Omental fat pad (tissue), 4 donors: ENCODE measurements at places on chromosomes 6 and 20. TPM values are rescaled to one million over a fixed set of nuclear protein-coding genes. Genes with fewer than 3 reads are reported as not detected.

The CALHM4 gene
- total RNA-seq, result not detected

The GRM4 gene
- total RNA-seq, result 0.60 TPM

The TREM2 gene
- 6.8 TPM for total RNA-seq

The SLC22A7 gene
- total RNA-seq, result not detected

The MAFB gene
- 83.4 TPM for total RNA-seq

The BANF2 gene
- total RNA-seq, result not detected

DNA sequence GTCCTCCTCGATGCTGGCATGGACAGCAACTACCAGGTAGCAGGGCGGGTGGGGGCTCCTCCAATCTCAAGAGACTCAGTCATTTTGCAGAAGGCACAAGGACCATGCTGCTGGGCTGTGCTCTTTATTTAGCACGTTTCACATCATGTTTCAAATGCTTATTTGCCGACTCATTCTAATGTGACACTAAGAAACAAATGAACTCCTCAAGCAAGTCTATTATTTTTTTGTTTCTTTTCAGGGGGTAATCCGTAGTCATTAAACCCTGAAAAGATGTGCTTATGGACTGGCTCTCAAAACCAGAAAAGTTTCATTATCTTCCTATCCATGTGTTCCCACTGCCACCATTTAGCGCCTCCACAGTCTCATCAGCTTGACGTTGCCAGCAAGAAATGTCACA, 92.9 kb downstream of the ANKS1A start:
- DNase-seq, result no peak

DNA sequence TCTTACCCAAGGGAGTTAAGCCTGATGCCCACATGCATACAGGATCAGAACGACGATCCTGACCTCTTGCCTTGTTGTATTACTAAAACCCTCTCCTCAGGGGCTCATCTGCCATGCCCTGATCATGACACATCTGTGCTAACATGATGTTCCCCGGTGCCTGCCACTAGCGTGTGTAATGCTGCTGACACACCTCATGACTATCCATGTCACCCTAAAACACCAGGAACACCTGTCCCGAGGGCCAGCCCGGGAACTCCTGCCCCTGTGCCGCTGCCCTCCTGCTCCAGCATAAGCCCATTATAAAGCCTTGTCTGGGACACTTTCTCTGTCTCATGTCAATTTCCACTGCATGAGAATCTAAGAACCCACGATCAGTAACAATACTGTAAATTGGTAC, 7.6 kb downstream of the SERPINB6 start:
- no peak for DNase-seq

DNA sequence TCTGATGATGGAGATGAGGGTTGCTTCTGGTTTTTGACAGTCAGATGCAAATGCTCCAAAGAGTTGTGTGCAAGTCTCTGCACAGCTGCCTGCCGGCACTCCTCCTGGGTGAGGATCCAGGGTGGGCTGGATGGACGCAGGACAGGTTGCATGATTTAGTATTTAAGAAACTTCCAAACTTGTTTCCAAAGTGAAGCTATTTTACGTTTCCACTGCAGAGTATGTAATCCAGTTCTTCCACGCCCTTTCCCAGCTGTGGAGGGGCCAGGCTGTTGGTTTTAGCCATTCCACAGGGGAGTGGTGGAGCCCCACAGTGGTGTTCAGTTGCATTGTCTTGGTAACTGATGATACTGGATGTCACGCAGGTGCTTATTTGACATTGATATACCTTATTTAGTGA, 157.3 kb downstream of the THBS2 start:
- DNase-seq, result no peak

DNA sequence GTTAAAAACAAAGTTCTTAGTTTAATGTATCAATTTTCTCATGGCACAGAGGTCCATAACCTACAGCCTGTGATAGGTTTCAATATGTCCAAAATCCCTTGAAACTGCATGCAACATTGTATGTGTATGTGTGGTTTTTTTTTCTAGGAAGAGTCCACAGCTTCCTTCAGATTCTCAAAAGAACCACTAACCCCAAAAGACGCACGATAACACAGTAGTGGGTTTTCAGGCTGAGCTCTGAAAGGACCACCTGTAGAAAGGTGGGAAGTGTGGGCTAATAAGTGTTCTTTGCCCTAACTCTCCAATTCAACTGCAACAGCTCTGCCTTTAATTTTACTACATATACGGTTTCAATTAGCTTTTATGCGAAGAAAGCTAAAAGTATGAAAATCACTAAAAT, 11.5 kb upstream of the KATNA1 start:
- DNase-seq, result no peak

GRCh38 chr6:89985751-89986493, 91.7 kb downstream of the GJA10 start:
- no peak for DNase-seq

GRCh38 chr6:81241126-81242041, 511.1 kb downstream of the TENT5A start:
- no peak for DNase-seq

DNA sequence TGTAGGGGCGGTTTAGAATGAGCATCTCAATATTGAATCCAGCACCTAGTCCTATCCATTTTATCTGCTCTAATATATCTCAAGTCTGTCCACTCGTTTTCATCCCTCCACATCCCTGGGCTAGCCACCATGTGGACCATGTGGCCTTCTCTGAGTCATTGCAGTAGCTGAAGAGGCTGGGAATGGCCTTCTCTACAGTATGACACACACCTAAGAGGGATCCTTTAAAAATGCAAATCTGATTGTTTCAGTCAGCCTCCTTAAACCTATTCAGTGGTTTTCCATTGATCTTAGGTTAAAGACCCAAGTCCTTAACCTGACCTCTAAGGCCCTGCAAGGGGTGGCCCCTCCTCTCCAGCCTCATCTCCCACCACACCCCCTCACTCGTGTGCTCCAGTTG, 9.4 kb downstream of the RING1 start:
- DNase-seq, result no peak

DNA sequence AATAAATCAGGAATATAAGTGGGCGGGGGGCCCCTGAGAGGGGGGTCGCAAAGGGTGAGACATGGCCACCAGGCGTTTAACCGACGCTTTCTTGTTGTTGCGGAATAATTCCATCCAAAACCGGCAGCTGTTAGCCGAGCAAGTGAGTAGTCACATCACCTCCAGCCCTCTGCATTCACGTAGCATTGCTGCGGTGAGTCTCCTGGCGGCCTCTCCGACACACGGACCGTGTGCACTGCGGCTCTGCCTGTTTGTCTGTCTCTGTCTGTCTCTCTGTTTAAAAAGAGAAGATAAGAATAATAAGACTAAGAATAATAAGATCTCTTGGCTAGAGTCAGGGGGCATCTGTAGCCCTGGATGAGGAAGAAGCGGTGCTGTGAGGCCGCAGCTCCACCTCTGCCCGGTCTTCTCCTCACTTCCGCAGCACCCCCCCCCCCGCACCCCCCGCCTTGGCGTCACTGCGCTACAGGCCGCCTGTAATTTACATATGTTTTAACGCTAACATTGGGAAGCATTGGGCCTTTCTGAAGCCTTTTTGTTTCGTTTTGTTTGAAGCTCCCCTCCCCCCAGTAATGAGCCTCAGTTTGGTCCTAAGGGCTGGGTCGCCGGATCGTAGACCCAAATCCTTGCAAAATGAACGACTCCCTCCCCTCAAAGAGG, 993 bp downstream of the STX16 start:
- no peak for DNase-seq

DNA sequence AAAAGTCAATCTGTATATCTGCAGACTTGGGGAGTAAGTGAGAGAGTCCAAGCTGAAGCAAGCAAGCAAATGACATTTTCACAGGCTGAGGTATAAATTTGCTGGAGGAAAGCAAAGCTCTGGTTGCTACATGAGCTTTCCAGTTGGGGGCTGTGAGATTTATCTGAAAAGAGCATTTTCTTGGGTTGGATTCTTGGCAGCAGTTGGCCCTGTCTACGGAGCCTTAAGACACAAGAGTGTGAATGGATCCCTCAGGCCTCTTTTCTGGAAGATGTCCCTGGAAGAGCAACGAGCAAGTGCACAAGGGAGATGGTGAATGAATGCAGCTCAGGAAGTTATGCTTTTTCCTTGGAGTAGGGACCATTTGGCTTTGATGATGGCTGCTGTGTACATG, 30.8 kb downstream of the ISM1 start:
- DNase-seq, result no peak

GRCh38 chr6:36327226-36327918, 9.3 kb downstream of the BNIP5 start:
- DNase-seq, result no peak

DNA sequence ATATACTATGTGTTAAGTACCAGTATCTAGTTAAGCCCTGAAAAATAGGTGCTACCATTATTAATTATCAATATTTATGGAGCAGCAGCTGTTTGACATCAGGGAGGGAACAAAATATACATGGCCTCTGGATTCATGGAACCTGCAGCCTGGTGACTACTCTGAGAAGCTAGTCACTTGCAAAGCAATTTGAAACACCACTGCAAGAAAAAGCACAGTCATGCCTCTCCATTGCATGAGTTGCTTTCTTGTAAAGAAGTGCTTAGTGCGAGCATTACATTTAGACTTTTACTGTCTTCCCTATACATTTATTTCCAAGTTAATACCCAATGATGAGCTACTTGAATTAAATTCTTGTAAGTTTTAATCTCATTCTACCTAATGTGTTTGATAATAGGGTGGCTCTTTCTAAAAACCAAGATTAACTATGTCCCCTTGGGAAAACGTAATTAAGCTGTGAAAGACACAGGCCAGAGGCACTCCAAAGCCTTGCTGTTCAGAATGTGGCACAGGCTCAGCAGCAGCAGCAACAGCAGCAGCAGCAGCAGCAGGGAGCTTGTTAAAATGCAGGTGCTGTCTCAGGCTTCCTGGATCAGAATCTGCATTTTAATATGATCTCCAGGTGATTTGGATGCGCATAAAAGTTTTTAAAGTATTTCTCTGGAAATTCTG, 83.6 kb downstream of the PFDN4 start:
- DNase-seq, result no peak

DNA sequence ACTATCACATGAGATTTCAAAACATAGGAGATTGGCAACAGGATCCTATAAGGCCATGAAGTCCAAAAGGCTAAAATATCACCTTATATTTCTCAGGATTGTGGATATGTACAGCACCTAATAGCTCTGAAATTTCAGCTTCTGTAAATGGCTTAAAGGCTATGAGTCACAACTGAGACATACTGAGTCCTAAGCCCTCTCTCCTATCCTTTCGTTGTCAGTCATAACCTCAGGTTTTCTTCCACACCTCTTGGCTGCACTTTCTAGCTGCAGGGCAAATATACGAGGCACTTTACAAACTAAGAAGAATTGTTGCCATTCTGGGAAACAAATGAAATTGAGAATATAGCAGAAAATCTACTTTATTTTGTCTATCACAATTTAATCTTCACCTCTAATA, 969.9 kb upstream of the EPHA7 start:
- no peak for DNase-seq

GRCh38 chr6:62746968-62747367, 460.9 kb upstream of the KHDRBS2 start:
- no peak for DNase-seq

DNA sequence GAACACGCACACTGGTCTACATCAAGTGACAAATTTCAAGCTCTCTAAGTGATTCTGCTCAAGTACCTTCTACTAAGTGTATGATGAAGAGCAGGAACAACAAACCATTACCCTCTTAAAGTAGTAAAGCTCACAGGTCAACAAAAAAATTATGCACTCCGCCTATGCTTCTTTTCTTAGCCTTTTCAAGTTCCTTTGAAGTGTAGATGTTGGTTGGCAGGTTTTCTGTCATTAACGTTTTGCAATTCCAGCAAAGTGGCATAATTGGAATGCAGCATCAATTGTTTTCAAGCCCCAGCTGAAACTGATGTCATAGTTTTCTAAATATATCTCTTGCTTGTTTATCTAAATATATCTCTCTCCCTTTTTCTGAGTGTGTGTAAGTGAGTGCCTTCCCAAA, 396.9 kb upstream of the EYS start:
- no peak for DNase-seq

- DNase-seq, result no peak
These were observed 251.4 kb downstream of the PRL start for GRCh38 chr6:22045261-22045912.

GRCh38 chr6:139473231-139473701, 98.8 kb upstream of the CITED2 start:
- DNase-seq, result peak; percentile 38

DNA sequence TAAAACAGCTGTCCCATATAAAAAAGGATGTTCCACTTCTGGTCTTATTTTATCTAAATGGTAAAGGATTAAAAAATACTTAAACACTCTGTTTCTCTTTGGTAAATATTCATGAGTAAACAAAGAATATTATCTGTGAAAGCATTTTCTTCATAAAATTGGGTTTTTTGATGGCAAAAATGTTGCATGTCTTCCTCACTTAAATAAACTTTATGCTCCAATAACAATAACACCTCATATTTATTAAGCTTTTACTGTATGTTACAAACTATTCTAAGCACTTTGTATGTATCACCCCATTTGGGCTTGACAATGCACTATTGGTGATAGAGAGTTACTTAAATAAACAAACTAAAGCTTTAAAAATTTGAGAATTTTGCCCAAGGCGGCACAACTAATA, 91.9 kb downstream of the PHIP start:
- DNase-seq, result no peak

DNA sequence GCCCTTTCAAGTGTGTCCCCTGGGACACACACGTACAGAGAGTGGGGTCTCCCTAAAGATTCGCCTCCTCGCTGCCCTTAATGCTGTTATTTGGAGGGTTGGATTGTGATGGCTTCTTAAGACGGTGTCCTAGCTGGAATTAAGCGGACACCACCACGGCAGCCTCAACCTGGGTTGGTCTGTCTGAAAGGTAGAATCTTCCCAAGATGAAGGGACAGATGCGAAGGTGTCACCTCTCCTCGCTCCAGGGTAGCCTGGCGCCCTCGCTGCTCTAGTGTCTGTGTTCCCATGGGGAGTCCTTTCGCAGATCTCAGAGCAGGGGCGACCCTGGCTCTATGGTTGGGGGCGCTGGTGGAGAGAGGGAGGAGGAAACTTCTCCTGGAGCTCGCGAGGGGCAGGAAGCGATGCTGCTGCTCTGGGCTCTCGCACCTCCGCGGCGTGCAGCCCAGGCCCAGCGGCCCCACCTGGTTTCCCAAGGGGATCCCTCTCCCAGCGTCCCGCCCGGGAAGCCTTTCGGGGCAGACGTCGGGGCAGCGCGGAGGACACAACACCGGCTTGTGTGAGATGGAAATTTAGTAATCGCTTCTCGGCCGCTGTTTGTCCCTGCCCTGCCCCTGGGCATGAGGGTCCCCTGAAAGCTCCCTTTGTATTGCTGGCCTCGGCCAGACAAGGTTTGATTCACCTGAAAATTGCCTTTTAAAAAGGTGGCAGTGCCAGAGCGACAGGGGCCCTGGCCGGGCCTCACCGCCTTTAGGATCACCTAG, 1.7 kb downstream of the RSPO3 start:
- no peak for DNase-seq

GRCh38 chr20:49287555-49288249, 9.8 kb upstream of the ZNFX1 start:
- DNase-seq, result no peak

DNA sequence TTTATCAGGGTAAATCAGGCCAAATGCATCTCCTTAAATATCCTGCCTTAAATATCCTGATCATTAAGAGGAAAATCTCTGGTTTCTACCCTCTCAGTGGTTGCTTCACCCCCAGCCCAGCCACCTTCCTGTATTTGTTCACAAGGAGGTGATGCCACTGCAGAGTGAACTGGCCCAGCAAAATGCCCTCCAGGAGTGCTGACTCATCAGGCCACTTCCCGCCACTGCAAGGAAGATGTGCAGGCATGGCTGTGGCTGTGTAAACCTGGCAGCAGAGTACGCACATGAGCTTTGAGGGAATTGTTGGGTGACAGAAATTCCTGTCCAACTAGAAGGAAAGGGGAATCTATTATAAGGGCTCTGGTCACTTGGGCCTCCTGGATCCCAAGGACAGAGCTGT, 13.8 kb downstream of the NQO2 start:
- DNase-seq, result no peak

- DNase-seq, result no peak
These were observed 122.1 kb upstream of the SPACA1 start for GRCh38 chr6:87925373-87926060.
